AG08395 (cell line): ENCODE measurements at places on chromosomes 6 and 20.

DNA sequence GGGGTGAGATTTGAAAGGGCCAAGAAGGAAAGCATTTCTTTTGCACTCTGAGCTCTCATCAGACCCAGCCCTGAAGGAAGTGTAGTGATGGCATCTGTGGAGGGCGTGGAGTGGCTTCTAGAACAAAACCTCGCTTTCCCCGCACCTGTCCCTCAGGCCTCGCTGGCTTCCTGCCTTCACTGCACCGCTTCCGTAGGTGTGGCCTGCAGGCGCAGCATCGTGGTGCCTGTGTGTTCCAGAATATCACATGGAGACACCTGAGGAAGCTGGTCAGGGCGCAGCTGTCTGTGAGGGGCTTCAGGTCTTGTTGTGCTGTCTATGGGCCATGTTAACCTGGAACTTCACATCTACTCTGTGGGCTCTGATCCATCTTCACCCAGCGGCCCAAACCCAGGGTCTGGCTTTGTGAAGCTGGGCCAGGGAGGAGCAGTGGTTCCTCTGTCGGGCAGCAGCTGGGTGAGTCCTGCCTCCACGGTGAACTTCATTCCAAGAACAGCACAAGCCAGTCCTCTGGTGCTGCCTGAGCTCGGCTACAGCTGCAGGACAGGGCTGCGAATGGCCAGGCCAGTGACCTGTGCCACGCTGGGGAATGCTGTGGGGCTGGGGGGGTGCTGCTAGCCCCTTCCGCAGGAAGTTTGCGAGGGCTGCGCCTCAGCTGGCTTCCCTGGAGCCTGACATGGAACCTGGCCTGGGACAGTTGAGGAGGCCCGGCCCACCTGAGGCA lies 40.9 kb downstream of the DSTN start:
- no peak for DNase-seq

- DNase-seq, result no peak
These were observed 43.9 kb downstream of the SLC22A23 start for GRCh38 chr6:3412779-3413500.

GRCh38 chr6:76803038-76803580 lies 660.2 kb downstream of the HTR1B start:
- DNase-seq, result no peak

GRCh38 chr20:58478141-58478805 lies 36.9 kb downstream of the APCDD1L start:
- no peak for DNase-seq

DNA sequence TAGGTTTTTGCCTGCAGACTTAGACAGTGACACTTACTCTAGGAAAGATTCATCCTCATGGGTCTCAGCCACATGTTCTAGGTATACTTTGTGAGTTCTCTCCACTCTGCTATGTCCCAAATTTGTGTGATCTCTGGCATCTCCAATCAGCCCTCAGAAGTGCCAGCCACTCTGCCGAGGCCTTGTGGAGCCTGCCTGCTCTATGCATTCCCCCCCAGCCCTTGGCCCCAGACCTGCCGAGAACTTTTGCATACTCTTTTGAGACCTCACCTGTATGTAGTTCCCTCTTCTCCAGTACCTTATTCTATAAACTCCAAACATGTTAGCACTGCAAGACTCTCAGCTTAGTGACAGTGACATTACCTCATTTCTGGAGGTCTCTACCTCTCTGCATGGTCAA lies 2170.5 kb upstream of the DEFB115 start:
- no peak for DNase-seq

DNA sequence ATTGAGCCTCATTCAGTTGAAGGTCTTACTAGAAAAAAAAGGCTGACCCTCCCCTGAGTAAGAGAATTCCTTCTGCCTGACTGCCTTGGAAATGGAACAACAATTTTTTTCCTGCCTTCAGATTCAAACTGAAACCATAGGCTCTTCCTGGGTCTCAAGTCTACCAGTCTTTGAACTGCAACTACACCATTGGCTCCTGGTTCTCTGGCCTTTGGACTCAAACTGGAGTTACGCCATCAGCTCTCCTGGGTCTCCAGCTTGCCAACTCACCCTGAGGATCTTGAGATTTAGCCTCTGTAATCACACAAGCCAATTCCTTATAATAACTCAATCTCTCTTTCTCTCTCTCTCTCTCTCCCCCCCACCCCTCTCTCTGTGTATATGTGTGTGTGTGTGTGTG lies 36.0 kb upstream of the SNX9 start:
- DNase-seq, result no peak

GRCh38 chr6:56958481-56958880 lies 3.6 kb downstream of the BEND6 start:
- DNase-seq, result peak; percentile 26

GRCh38 chr20:56716806-56717205 lies 87.7 kb downstream of the TFAP2C start:
- DNase-seq, result no peak

DNA sequence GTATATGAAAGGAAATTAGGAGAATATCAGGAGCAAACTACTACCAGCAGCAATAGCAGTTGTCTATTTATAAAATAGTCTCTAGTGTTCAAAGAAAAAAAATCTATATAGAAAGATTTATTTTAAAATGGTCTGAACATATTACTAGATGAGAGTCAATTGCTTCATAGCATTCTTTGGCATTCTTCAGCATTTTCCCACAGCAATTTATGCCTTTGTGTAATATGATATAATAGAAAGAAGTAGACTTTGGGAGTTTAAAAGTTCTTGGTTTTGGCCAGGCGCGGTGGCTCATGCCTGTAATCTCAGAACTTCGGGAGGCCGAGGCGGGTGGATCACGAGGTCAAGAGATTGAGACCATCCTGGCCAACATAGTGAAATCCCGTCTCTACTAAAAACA lies 157.0 kb upstream of the PLN start:
- no peak for DNase-seq

- no peak for DNase-seq
These were observed 45.8 kb upstream of the SCML4 start for GRCh38 chr6:107869871-107870270.
